ENCODE measurements at places on chromosomes 4 and X.

GRCh38 chr4:96603641-96604040 lies 763.7 kb downstream of the PDHA2 start:
- DNase-seq, result no peak

- peak; percentile 78 for DNase-seq
Observed at GRCh38 chr4:173046818-173047217, 121.8 kb upstream of the GALNT7 start.

DNA sequence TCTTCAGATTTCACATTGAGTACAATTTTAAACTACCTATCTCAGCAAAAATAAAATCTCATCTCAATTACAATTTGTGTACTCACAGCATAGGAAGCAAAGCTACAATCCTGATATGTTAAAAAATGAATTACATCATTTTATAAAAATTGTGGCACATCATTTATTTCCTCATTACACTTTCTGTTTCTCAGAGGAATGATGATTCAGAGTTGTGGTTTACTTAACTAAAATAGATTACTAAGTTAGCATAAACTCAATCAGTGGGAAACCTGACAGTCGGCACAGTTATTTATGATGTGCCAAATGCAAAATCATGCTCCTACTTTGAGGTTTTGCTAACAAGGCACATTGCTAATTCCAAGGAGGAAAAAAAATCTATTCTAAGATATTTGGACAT lies 325.0 kb downstream of the FBXO8 start:
- DNase-seq, result no peak

- DNase-seq, result no peak
Observed at GRCh38 chrX:127888767-127889166, 163.4 kb downstream of the ACTRT1 start.

DNA sequence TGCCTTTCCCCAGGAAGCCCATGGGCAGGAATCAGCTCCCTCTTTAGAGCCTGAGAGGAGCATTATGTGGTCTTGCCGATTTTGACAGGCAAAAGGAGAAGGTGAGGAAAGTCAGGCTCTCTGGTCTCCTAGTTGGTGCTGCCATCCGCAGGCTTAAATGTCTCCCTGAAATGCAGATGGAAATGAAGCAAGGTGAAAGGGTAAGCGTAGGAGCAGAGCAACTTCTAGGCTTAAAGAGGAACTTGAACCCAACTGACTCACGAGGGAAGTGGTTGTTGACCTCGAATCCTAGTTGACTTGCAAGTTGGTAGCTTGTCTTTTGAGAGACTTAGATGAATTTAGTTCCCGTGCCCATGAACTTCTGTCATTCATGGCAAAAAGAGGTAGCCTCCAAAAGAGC lies 205.9 kb downstream of the PTTG2 start:
- DNase-seq, result peak; percentile 36

- DNase-seq, result no peak
Observed at GRCh38 chrX:1392376-1393068, 609 bp upstream of the SLC25A6 start.

DNA sequence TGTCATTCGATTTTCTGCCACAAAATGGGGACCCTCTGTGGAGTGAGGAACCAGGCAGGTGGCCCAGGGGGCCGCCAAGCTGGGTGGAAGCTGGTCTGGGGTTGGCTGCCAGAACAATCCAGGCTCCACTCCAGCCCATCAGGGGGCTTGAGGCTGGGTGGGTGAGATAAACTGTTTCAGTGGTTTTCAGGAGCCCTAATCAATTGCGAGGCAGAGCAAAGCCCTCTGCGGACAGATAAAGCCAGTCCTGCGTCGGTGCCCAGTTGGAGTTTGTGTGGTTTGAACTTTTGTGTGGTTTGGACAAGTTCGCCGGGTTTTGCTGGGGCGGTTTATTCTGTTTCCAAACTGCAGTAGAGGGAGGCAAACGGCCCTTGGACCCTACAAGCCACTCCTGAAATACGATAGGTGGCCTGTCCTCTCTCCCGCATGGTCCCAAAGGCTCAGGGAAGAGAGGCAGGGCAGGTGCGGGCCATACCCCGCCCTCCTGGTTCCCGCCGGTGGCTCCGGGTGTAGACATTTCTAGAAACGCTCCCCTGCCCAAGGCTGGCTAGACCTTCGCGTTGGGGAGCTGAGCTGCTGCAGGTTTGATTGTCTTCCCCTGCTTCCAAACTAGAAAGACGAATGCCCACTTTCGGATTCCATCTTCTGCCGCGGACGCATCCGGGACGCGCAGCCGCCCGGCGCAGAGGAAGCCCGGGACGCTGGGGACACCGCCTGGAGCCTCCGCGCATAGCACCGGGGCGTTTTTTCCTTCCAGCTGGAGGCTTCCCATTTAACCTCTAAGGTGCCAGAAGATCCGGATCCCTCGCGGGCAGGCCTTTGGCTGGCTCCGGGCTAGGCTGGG lies 169.0 kb upstream of the BCOR start:
- DNase-seq, result peak; percentile 87

- DNase-seq, result no peak
Observed at GRCh38 chr4:164946810-164947209, 30.6 kb downstream of the TRIM61 start.

GRCh38 chrX:15813416-15813815 lies 23.1 kb downstream of the ZRSR2 start:
- no peak for DNase-seq

DNA sequence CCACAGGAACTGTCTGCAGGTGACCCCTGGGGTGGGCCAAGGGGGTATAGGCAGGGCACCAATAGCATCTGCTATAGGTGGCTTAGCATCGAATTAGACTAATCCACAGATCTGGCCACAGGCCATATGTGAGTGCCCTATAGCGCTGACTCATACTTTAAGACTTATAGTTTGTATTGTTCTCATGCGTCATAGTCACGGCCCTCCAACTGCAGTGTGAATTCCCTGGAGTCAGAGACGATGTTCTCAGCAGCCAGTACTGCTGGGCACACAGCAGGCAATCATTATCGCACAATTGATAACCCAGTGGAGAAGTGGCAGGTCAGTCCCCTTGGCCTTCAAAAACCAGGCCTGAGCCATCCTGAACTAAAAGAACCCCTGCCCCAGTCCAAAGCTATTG lies 58.1 kb downstream of the ADGRG2 start:
- no peak for DNase-seq

DNA sequence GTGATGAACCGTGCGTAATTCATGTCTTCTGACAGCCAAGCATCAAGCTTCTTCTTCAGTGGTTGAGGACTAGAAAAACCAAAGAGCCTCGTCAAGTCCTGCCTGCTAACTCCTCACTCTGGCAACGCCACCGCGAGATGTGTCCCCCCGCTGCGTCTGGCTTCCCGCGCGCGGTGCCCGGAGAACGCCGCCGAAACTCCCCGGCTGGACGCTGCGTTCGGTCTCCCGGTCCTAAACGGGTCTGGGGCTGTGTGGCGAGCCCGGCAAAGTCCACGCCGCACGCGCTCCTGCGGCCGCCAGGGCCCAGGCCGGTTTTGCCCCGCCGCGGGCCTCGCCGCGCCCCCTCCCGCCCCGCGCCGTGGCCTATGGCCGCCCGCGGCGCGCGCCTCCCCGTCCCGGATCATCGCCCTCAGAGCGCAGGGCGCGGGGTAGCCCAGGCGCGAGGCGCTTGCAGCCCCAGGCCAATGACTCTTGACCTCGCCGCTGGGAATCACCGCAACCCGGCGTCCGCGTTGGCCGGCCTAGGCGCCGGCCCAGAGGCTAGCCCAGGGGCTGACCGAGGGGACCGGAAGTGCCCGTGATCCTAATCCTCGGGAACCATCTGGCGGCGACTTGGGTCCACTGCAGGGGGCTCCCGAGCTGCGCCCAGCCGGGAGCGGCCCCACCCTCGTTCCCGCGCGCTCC lies at the start of gene AADAT:
Gene AADAT, minus strand, starts transcription at position 289 of the 684 bp plus-strand sequence. Its CDS starts 266 bp downstream, at position 23.
- DNase-seq, result peak; percentile 84

- no peak for DNase-seq
Observed at GRCh38 chr4:165748321-165748720, 124.7 kb upstream of the TLL1 start.

- DNase-seq, result no peak
Observed at GRCh38 chrX:72079607-72080006, 52.1 kb downstream of the RTL5 start.

- DNase-seq, result no peak
Observed at GRCh38 chr4:106358899-106359298, 9.7 kb downstream of the GIMD1 start.

DNA sequence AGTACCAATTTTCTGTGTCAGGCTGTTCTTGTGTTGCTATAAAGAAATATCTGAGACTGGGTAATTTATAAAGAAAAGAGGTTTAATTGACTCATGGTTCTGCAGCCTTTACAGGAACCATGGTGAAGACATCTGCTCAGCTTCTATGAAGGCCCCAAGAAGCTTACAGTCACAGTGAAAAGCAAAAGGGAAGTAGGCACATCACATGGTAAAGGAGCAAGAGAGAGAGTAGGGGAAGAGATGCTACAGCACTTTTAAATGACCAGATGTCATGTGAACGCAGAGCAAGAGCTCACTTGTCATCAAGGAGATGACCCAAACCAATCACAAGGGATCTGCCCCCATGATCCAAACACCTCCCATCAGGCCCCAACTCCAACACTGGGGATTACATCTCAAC lies 174.3 kb downstream of the ATP10D start:
- DNase-seq, result no peak
